ENCODE measurements at places on chromosomes 6 and 20.

- no peak for DNase-seq
Measured at GRCh38 chr20:35903843-35904242, 50.5 kb downstream of the SCAND1 start.

- no peak for DNase-seq
Measured at GRCh38 chr6:33609528-33609927, 11.6 kb upstream of the ITPR3 start.

GRCh38 chr20:48709744-48710143 lies 118.1 kb downstream of the PREX1 start:
- DNase-seq = no peak

DNA sequence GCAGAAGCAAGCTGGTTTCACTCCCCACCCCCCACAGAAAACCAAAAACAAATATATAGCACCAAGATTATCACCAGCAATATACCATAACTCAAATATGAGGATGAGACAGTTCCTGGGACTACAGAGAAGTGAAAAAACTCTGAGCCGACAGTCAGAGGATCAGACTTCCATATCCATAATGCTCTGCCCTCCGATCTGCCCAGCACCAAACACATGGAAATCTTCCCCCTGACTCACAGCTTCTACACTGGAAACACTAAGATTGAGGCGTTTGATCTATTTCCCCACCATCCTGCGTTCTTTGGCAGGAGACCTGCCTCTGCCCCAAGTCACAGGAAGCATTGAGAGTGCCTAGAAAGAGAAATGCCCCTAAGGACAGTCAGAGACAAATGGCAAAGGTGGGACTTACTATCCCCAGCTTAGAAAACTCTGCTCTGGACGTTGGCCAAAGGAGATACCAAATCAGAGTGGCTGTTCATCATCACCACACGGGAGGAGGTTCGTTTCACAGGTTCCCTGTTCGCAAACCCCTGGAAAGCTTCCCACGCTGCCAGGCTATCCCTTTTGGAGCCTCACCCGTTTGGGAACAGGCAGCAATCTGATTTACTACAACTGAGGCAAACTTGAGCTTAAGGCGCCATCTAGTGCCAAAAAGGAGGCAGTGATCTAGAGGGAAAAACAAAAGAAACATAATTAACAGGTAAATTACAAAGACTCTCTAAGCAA lies 48.7 kb upstream of the SRSF6 start:
- peak; percentile 2 for DNase-seq

DNA sequence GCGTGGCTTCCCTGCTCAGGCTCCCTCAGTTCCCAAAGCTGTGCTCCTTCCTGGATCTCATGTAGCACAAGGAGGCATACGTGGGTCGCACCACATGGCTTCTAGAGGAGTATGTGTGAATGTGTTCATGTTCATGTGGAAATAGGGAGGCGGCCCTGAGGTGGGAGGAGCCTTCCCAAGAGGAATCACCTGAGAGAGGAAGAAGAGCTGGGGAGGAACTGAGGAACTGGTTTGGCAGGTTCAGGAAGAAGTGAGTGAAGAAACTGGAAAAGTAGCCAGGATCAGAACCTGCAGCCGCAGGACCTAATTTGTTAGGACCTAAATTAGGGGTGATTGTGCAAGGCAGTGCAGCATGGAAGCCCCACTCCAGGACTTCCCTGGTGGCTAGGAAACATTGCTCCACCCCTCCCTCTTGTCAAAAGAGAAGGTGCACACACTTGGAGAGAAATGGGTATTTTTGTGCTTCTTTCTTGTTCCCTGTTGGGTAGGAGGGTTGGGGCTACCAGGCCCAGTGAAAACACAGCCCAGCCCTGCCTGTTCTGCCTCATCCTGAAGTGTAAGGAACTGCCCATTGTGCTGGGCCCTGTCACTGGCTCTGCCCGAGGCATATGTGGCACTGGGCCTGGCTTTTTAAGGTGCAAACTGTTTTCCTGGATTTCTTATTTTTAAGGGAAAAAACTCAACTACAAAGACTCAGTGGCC lies 20.7 kb downstream of the SYNJ2 start:
- no peak for DNase-seq

GRCh38 chr6:57432919-57433684 lies 115.7 kb downstream of the PRIM2 start:
- no peak for DNase-seq

GRCh38 chr20:63017076-63017825 lies 10.5 kb upstream of the BHLHE23 start:
- no peak for DNase-seq

DNA sequence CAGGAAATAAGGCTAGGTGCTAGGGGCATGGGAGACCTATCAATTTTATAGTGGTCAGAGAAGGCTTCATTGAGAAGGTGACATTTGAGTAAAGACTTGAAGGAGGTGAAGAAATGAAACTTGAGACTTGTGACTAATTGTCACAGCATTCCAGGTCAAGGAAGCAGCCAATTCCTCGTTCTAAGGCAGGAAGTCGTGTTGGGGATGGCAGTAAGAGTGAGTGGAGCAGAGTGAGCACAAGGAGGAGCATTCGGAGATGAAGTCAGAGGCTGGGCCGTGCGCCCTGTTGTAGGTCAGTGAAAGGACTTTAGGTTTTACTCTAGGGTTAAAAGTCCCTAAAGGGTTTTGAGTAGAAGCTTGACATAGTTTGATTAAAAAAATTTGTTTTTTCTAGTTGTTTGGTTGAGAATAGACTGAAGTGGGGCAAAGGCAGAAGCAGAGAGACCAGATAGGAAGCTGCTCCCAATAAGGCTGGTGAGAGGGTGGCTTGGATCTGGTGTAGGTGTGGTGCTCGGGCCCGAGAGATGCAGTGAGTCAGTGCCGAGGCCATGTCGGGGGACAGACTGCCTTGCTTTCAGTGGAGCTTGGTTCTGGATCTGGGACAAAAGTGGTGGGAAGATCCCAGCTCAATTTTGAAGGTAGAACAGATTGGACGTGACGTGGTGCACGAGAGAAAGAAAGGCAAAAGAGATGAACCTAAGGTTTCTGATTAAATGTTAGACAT lies 2.6 kb upstream of the RSPH3 start:
- DNase-seq = no peak

DNA sequence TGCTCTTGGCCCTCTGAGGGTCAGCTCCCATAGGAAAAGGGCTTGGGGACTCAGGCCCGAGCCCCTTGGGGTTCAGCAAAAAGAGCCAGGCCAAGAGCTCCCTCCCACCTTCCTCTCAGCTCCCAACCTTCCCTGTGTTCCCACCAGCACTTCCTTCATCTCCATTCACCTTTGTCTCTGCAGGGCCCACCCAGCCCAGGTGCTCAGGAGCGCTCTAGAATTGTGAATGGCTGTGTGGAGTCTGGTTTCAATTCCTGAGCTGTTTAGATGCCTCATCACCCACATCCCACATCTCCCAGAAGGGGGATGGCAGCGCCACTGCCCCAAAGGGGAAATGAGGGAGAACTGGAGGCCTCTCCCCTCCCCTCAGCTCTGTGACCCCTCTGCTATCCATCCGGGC lies 7.7 kb downstream of the GRM4 start:
- DNase-seq = no peak

DNA sequence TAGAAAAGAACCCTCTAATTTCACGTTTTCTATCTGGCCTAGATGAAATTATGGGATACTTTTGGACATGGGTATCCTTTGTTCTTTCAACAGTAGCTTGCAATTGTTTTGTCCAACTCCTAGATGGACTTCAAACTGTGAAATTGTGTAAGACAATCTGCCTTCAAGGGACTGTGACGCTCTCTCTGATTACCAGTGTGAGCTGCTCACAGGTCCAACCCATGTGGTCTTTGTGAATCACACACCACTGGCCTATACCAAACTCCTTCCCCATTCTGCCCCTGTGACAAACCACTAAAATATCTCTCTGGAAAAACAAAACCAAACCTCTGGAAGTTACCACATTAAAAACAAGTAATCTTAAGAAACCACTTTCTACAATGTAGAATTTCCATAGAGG lies 59.5 kb downstream of the NINL start:
- no peak for DNase-seq

DNA sequence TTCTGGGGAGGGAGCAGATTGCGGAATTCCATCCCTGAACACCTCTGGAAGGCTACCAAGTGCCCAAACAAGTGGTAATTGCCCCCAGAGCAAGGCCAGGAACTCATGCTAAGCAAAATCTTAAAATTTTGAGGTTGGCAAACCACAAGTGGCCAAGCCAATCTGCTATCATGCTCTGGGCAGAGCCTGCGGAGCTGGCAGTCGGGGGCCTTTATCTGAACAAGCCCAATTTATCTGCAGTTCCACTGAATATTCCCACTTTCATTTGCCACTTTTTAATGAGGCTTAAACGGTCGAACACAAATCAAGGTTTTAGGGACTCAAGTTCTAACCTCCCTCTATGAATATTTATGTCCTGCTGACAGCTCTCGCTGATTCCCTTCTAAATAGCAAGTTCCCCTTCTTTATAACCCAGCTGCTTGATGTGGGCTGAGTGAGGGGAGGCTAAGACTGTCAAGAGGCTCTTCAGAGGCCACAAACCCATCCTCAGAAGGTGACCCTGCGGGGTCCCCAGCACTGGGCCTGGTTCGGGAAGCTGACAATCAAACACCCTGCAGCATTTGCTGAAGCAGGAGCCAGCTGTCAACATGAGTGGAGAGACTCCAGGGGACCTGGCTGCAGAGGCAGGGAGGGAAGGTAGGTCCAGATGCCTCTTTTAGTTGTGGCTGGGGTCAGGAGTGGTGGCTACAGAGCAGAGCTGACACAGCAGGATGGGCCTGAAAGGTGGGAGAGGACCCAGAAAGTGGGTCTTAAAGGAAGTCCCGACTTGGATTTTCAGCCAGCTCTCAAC lies 11.9 kb downstream of the CCDC167 start:
- no peak for DNase-seq

- no peak for DNase-seq
Measured at GRCh38 chr6:2881423-2881822, 21.7 kb downstream of the SERPINB9 start.

- peak; percentile 18 for DNase-seq
Measured at GRCh38 chr6:129695373-129696027, 14.5 kb downstream of the ARHGAP18 start.

DNA sequence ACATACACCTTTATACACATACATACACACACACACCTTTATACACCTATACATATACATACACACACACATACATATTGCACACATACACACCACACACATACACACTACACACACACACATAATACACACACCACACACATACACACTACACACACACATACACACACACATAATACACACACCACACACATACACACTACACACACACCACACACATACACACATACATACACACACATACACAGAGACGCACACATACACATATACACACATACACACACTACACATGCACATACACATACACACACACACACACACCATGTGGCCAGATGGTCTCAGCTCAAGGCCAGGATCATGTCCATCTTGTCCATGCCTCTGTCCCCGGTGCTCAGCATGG lies 25.7 kb downstream of the BPIFB1 start:
- no peak for DNase-seq

DNA sequence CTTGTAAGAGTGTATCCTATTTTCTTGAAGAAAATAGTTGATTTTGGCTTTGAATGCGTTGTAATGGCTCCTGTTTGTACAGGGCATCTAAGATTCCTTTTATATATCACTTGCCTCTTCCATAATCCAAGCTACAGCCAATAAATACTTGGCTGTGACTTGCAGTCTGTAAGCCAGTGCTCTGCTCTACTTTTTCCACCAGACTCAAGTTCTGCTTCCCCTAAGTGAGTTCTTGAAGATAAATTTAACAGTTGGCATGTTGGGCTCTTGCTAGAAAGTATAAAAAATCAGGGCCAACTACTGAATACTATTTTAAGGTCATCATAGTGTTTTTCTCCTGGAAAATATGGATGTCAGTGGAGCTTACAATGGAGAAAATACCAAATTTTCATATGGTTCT lies 36.5 kb upstream of the SCGN start:
- DNase-seq = no peak

GRCh38 chr6:104579310-104579863 lies 280.3 kb downstream of the HACE1 start:
- DNase-seq = no peak

DNA sequence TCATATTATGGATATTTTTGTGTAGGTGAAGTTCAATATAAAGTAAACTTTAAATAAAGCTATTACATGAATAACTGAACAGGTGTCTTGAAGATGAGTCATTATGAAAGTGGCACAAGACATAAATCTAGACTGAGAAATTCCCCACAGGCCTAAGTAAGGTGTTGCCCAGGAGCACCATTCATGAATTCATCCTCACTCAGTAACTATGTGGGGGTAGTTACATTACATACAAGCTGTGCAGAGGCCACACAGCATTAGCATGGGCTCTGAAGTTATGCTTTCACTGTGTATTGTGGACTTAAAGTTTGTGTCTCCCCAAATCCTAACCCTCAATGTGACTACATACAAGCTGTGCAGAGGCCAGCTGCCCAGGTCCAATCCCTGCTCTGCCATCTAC lies 65.9 kb downstream of the BCAS1 start:
- DNase-seq = no peak

DNA sequence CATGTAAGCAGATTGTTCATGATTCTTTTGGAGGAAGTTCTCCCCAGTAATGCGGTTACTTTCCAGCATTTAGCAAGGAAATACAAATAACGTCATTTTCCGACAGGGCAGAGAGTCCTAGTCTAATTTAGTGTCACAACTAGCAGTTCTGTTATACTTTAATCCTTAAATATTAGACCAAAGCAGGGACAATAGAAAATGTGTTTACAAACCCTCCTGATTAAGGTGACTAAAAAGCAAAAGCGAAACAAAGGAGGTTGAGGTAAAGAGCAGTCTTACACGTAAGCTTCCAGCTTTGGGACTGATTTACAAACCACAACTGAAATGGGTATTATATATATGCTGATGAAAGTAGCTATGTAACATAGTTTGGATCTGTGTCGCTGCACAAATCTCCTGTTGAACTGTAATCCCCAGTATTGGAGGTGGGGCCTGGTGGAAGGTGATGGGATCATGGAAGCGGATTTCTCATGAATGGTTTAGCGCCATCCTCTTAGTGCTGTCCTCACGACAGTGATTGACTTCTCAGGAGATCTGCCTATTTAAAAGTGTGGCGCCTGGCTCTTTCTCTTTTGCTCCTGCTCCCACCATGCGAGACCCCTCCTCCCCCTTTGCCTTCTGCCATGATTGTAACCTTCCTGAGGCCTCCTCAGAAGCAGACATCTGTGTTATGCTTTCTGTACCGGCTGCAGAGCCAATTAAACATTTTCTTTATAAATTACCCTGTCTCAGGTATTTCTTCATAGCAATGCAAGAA lies 81.9 kb downstream of the PLCB1 start:
- no peak for DNase-seq

DNA sequence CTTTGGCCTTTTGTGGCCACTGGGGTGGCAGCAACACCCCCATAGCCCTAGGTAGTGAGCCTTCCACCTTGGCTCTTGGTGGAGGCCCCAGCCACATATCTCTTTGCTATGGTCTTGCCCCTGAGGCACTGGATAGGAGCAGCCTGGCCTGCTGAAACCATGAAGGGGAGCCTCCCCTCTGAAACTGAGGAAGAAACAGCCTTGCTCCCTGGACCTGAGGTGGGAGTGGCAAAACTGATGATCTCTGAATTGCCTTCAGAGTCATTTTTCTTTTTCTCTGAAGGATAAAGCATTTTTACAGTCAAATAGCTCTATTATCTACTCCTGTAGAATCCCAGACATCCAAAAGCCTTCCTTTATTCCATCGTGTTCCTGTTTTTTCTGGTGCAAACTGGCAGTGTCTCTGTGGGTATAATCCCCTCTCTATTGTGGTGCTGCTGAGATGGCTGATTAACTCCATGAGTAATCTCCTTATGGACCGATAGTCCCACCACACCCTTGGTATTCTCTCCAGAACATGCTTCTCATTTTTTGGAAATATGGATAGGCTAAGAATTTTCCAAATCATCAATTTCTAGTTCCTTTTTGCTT lies 22.0 kb upstream of the PRSS35 start:
- no peak for DNase-seq

GRCh38 chr6:47133230-47134000 lies 91.3 kb upstream of the ADGRF1 start:
- no peak for DNase-seq

Data from activated T-cell treated with anti-CD3 and anti-CD28 coated beads for 48 hours (primary cell).